ENCODE measurements at places on chromosomes 1 and 21. TPM values are rescaled to one million over a fixed set of nuclear protein-coding genes. Genes with fewer than 3 reads are reported as not detected.

The NR1I3 gene
- total RNA-seq = not detected

The PRKAA2 gene
- not detected for total RNA-seq

- no peaks in the 10 kb centered on the region for H3K36me3 ChIP-seq
- no peak for DNase-seq
- H3K27ac ChIP-seq = no peak overlapping the region
- H3K4me3 ChIP-seq = no peak overlapping the region
These were observed 177.8 kb downstream of the GIPC2 start for GRCh38 chr1:78223417-78224215.

- no peaks in the 10 kb centered on the region for H3K27me3 ChIP-seq
- H3K4me1 ChIP-seq = no peaks in the 10 kb centered on the region
- no peak overlapping the region for H3K27ac ChIP-seq
These were observed 1279.6 kb downstream of the KCNT2 start for GRCh38 chr1:195328681-195329080.

The PCBP3 gene
- 8.2 TPM for total RNA-seq

GRCh38 chr1:220592714-220593113 is 64.8 kb downstream of the MARK1 start:
- no peak overlapping the region for H3K27ac ChIP-seq
- no peaks in the 10 kb centered on the region for H3K4me1 ChIP-seq
- H3K36me3 ChIP-seq = no peaks in the 10 kb centered on the region

The TRPM2 gene
- 15.2 TPM for total RNA-seq

GRCh38 chr1:224733027-224733911 is 117.2 kb downstream of the CNIH3 start:
- no peak overlapping the region for H3K4me3 ChIP-seq
- no peaks in the 10 kb centered on the region for H3K36me3 ChIP-seq
- H3K27me3 ChIP-seq = peaks cover 15% of the 10 kb centered on the region
- H3K27ac ChIP-seq = no peak overlapping the region

GRCh38 chr1:15915991-15916390 is 59.9 kb downstream of the ZBTB17 start:
- peak overlapping the region; percentile 56 for H3K4me3 ChIP-seq
- peak overlapping the region; percentile 50 for H3K27ac ChIP-seq
- H3K27me3 ChIP-seq = no peaks in the 10 kb centered on the region
- peaks cover 47% of the 10 kb centered on the region for H3K36me3 ChIP-seq
- peaks cover 42% of the 10 kb centered on the region for H3K4me1 ChIP-seq

The FAM110D gene
- not detected for total RNA-seq

- H3K4me1 ChIP-seq = no peaks in the 10 kb centered on the region
- no peak overlapping the region for H3K4me3 ChIP-seq
- peaks cover 3% of the 10 kb centered on the region for H3K27me3 ChIP-seq
- no peak for DNase-seq
- H3K36me3 ChIP-seq = no peaks in the 10 kb centered on the region
- H3K27ac ChIP-seq = no peak overlapping the region
These were observed 106.0 kb downstream of the UBE2U start for GRCh38 chr1:64309431-64309831.

- no peak overlapping the region for H3K27ac ChIP-seq
- H3K4me3 ChIP-seq = no peak overlapping the region
- no peaks in the 10 kb centered on the region for H3K36me3 ChIP-seq
- H3K27me3 ChIP-seq = peaks cover 18% of the 10 kb centered on the region
- DNase-seq = no peak
These were observed 160.5 kb downstream of the FOXD2 start for GRCh38 chr1:47598357-47598756.

DNA sequence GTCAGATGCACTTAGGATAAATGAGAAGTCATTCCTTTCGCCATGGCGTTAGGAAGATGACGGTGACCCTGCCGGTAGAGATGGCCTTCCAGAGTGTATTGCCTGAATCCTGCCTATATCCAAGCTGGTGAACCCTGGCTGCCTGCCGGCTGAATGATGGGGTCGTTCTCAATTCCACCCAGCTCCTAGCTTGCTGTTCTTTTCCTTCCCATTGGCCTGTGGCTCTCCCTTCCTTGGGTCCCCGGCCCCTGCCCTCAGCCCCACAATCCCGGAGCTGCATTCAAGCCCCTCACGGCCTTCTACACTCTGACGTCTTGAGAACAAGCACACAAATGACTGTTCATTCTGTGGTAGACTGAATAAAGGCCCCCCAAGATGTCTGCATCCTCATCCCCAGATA is 28.2 kb upstream of the ZBTB21 start:
- peaks cover 4% of the 10 kb centered on the region for H3K27me3 ChIP-seq
- H3K4me3 ChIP-seq = no peak overlapping the region
- no peaks in the 10 kb centered on the region for H3K36me3 ChIP-seq
- no peaks in the 10 kb centered on the region for H3K4me1 ChIP-seq

DNA sequence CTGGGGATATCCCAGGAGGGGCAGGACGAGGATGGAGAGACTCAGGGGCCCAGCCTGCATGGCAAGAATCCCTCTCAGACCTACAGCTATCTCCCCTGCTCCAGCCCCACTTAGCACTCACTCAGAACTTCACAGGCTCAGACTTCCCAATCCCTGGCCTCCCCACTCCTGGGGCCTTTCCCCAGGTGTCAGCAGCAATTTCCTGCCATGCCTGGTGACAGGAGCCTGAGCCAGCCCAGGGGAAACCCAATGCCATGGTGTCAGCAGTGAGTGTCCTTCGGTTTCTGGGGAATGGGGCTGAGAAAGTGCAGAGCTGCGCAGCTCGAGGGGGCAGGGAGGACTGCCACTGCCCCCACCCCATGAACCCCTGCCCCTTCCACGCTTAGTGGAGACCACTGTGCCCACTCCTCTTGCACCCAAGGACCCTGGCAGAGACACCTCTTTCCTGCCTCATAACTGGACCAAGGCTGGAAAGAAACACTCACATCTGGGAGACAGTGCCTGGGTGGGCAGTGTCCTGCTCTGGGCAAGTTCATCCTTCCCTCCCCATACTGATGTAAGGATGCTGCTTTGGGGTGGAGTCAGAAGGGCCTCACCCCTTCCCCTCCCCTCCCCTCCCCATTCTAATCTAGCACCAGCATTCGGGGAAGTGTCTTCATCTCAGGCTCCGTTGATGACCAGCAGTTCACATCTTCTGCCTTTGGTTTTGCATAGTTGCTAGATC is 17.1 kb upstream of the UBL4B start:
- DNase-seq = no peak
- H3K36me3 ChIP-seq = no peaks in the 10 kb centered on the region
- H3K27ac ChIP-seq = no peak overlapping the region

The ACOT11 gene
- 0.91 TPM for total RNA-seq

DNA sequence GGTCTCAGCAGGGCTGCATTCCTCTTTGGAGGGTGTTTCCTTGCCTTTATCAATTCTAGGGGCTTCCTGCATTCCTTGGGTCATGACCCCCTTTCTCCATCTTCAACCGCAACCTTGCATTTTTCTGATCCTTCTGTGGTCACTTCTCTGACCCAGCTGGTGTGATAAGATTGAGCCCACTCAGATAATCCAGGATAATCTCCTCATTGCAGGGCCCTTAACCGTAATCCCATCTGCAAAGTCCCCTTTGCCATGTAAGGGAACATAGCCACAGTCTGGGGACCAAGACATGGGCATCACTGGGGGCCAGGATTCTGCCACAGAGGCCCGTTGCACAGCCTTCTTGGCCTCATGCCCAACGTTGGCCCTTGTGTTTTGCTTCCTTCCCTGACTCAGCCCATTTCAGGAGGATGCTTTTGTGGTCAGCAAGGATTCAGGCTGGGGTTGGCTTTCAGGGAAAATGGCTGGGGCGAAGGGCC is 35.0 kb upstream of the IL19 start:
- H3K27me3 ChIP-seq = no peaks in the 10 kb centered on the region
- DNase-seq = no peak

DNA sequence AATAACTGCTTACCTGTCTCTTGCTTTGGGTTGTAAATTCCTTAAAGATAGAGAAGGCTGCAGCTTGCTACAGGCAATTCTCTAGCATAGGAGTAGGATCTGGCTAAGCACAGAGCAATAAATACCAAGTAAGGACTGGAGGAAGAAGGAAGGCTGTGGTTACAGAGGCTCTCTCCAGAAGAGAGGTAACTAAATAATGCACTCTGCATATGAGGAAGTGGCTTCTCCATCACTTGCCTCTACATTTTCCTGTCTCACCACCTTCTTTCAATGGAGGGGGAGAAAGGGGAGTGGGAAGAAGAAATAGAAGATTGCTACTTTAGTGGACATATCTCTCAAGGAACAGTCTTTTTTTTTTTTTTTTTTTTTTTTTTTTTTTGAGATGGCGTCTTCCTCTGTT is 60.9 kb upstream of the LAX1 start:
- no peaks in the 10 kb centered on the region for H3K27me3 ChIP-seq
- H3K27ac ChIP-seq = peak overlapping the region; percentile 41
- H3K36me3 ChIP-seq = peaks cover 50% of the 10 kb centered on the region
- peaks cover 19% of the 10 kb centered on the region for H3K4me1 ChIP-seq
- no peak overlapping the region for H3K4me3 ChIP-seq
- no peak for DNase-seq

The MPZ gene
- 3.0 TPM for total RNA-seq

- H3K4me3 ChIP-seq = no peak overlapping the region
- peaks cover 6% of the 10 kb centered on the region for H3K27me3 ChIP-seq
- no peak for DNase-seq
- H3K36me3 ChIP-seq = no peaks in the 10 kb centered on the region
These were observed 22.4 kb upstream of the PADI2 start for GRCh38 chr1:17141441-17142197.

The SLC9C2 gene
- total RNA-seq = not detected

The CBR3 gene
- 16.4 TPM for total RNA-seq

The PLA2G5 gene
- total RNA-seq = not detected

DNA sequence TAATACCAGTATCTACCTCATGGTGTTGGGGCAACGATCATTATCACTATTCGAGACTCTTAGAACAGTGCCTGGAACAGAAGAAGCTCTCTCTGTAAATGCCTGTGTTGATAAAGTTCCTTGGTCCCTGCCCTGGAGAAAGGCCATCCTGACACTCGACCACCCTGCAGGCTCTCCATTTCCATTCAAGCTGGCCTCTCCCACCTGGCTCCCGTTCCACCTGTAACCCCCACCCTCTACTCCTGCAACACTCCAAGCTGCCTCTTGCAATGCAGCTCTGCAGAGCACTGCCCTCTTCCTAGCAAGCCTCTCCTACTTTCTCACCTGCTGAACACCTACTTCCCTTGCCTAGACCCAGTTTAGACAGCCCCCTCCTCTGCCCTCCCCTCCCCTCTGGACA is 6.1 kb downstream of the SPOCD1 start:
- peaks cover 5% of the 10 kb centered on the region for H3K4me1 ChIP-seq
- no peak overlapping the region for H3K4me3 ChIP-seq
- no peak overlapping the region for H3K27ac ChIP-seq
- H3K27me3 ChIP-seq = peaks cover 15% of the 10 kb centered on the region
- H3K36me3 ChIP-seq = no peaks in the 10 kb centered on the region

The MNDA gene
- not detected for total RNA-seq

DNA sequence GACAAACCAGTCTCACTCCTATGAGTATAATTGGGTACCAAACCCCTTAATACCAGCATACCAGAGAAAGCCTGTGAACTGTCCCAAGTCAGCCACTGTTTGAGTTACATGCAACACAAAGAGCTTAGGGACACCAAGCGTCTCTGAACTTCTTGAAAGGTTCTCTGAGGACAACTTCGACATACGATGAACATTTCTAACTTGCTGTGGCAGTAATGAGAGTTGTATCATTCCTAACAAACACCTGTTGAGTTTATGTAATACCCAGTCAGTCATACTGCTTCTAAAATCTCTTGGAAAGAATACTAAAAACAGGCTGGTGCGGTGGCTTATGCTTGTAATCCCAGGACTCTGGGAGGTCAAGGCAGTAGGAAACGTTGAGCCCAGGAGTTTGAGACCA is 18.4 kb downstream of the CCT8 start:
- H3K27ac ChIP-seq = no peak overlapping the region
- peaks cover 35% of the 10 kb centered on the region for H3K36me3 ChIP-seq
- H3K27me3 ChIP-seq = no peaks in the 10 kb centered on the region
- H3K4me1 ChIP-seq = no peaks in the 10 kb centered on the region
- DNase-seq = no peak

DNA sequence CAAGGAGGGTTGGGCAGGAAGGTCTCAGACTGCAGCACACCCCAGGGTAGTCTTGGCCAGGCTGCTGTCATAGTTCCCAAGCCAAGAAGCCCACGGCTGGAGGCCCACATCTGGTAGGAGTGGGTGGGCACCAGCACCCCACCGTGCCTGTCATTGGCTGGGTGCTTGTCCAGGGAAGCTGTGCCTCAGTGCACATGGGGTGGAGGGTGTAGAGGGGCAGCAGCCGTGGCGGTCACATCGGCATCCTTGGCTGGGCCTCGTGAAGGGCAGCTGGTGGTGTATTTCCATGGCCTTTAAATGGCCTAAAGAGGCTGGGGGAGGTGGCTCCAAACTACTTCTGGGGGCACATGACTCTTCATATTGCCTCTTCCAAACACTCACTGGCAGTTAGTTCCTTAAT is 119.6 kb upstream of the USP24 start:
- no peak overlapping the region for H3K27ac ChIP-seq
- H3K4me1 ChIP-seq = peaks cover 6% of the 10 kb centered on the region
- H3K4me3 ChIP-seq = no peak overlapping the region
- no peaks in the 10 kb centered on the region for H3K36me3 ChIP-seq
- DNase-seq = no peak

The PRAMEF26 gene
- total RNA-seq = not detected

DNA sequence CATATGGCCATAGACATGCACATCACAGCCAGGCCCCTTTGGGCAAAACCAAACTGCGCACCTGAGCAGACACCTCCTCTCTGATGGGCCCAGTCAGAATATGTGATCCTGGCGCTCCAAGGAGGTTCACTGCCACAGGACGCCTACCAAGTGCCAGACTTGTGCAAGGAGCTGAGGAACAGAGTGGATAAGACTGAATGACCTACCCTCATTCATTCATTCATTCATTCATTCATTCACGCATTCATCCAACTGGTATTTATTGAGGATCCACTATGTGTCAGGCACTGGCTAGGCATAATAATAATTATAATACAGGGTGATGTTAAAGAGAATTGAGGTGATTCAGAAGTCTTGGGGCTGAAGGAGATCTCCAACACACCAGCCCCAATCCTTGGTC is 2.4 kb upstream of the IGSF21 start:
- H3K4me3 ChIP-seq = no peak overlapping the region
- no peak overlapping the region for H3K27ac ChIP-seq
- peaks cover 50% of the 10 kb centered on the region for H3K27me3 ChIP-seq

DNA sequence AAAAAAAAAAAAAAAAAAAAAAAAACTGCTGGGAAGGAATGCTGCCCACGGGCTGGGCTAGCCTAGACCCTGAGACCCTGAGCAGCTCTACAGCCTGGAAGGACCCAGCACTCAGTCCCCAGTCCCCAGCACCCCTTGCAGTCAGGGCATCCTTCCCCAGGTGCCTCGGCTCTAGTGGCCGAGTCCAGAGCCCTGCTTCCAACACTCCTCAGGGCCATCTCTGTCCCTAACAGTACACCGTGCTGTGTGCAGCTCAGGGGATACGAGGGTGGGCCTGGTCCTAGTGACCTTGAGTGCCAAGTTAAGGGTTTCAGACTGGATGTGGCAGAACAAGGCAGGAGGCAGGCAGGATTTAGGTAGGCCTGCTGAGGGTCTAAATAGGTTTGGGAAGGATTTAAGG is 50.2 kb upstream of the LRP8 start:
- peaks cover 19% of the 10 kb centered on the region for H3K27me3 ChIP-seq
- no peaks in the 10 kb centered on the region for H3K36me3 ChIP-seq
- no peak for DNase-seq

The CFHR3 gene
- total RNA-seq = not detected

Measured in activated T-helper 1 cell treated with anti-CD3 and anti-CD28 coated beads, Interleukin-12 subunit alpha, Interleukin-12 subunit beta, Interleukin-2, Interleukin-4 antibody, amounts not matched to agents 30 ng/mL and 10 ng/mL and 1 ng/mL, durations not matched to agents 14 hours and 24 hours and 36 hours (primary cell).